Activated CD8-positive, alpha-beta memory T cell treated with anti-CD3 and anti-CD28 coated beads for 4 hours (primary cell): ENCODE measurements at places on chromosomes 7 and 10.

DNA sequence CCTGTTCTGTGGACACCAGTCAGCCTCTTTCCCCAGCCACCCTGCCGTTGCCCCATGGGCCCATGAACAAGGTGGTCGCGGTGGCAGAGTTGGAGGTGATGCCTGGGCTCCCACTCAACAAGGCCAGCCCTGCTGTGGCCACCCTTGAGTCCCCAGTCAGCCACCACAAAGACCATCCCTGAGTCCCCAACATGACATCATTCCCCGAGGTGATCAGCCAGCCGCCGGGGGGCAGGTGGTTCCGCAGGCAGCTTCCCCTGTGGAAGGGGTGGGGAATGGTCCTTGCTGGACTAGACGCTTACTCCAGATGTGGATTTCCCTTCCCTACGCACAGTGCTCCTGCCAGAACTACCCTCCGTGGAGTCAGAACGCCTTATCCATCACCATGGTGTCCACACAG is 271.7 kb downstream of the PTPRN2 start:
- DNase-seq, result no peak

- no peak for DNase-seq
These were observed 34.1 kb upstream of the PITRM1 start for GRCh38 chr10:3206511-3207157.

DNA sequence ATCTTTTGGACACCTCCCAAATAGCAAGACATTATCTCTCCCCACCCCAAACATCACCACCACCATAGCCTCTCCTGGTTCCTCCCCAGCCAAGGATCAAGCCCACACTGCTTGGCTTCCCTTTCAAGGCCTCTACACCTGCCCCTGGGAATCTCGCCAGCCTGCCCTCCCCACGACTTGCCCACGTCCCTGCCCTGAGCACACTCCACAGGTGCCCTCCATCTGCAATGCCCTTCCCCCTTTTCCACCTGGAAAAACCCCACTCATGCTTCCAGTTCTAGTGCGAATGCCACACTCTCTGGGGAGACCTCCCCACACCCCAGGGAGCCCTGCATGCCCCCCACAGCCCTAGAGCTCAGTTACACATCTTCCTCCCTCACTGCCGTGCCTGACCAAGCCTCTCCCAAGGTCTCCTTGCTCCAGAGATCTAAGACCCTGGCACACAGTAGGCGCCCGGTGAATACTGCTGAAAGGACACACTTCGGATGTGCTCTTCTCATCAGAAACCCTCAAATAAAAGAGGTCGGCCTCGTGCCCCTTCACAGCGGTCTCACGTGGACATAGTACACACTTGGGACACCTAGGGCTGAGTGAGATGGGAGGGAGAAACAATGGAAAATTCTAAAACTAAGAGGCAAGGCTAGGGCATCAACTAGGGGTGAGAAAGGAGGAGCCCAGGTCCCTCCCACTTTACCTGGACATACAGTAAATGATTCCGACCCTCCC is 91.4 kb downstream of the DLG5 start:
- no peak for DNase-seq

DNA sequence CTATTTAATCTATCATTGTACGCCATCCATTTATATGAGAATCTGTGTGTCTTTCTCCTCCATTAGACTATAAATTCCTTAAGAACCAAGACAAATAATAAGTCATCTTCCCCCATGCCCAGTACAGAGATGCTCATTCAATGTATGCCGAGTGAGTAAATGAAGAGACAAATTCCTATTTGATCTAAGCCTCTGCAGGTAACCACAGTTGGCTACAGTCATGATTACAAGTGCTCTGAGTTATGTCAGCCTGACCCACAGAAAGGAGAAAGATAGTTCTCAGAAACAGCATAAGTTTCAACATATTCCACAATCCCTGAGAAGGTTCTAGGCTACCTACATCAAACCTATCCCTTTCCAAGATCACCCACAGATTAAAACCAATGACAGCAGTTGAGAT is 46.1 kb downstream of the MPP7 start:
- no peak for DNase-seq

DNA sequence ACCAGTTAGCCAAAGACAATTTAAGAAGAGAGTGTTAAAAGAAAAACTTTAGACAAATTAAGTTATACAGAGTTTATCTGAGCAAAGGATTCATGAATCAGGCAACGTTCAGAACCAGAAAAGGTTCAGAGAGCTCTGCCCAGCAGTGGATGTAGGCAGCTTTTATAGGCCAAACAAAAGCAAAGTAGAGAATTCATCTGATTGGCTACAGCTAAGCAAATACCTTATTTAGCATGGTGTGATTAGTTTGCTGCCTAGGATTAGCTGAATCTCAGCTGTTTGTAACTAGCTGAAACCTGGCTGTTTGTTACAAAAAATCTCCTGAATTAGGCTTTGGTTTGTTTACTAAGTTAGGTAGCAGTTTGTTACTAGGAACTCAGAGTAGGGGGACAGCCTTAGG is 66.0 kb downstream of the SLC25A40 start:
- no peak for DNase-seq

DNA sequence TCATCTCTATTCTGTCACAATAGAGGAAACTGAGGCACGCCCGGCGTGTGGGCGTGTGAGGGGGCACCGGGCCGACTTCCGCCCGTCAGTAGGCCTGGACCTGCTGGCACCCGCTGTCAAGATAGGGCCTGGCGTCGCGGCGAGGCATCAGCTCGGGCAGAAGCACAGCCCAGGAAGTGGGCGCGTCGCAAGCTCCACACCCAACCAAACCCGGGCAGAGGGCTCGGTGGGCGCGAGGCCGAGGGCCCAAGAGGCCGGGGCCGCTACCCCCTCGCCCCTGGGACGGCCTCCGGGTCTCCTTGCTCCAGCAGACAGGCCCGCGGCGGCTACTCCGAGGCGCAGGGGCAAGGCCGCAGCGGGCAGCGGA is 91.2 kb downstream of the SPAG6 start:
- DNase-seq, result peak; percentile 19

- no peak for DNase-seq
These were observed 31.1 kb downstream of the KDM7A start for GRCh38 chr7:140145709-140146108.

DNA sequence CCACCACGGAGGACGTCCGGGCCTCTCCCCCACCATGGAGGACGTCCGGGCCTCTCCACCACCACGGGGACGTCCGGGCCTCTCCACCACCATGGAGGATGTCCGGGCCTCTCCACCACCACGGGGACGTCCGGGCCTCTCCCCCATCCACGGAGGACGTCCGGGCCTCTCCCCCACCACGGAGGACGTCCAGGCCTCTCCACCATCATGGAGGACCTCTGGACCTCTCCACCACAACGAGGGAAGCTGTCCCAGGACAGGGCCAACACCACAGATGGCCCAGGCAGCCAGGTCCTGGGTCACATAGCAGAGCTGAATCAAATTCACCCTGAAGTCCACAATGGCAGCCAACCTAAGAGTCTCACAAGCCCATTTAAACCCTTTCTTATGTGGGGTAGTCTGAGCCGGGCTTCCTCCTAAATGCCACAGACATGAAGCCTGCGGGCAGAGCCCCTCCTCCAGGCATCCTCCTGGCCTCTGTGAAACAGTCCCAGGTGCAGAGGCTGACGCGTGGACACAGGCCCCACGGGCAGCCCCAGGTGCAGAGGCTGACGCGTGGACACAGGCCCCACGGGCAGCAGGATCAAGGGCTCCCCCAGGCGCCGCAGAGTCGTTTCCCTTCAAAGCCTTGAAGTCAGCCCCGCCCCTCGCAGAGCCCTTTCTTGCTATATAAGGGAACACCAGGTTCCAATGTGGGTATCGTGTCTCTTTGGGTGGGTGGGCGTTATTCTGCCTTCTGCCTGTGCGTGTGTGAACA is 47.0 kb downstream of the FOXL3 start:
- no peak for DNase-seq

DNA sequence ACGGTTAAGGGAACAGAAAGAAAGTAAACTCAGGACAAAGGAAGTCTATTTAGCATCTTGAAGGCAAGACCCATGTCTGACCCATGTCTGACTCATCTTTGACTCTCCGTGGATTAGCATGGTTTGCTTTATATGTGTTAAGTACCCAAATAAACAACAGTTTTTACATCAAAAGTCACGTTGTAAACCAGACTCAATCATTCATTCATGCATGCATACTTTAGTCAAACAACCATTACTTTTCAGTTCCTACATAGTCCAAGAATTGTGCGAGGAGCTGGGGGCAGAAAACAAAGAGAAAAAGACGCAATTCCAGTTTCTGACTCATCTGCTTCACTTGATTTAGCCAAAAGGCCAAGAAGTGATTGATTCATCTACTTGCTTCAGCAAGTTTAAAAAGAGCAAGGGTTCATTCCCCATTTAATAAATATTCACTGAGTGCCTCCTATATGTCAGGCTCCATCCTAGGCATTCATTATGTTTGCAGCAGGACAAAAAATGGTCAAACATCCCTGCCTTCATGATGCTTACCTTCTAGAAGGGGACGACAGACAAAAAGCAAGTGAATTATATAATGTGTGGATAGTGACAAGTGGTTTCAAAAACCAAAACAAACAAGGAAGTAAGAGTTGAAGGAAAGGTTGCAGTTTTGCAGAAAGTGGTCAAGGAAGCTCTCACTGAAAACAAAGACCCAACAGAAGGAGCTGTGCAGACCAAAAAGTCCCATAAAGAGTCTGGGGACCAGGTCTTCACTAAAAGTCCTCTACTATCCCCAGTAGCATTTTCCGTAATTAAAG is 116.2 kb downstream of the FAM107B start:
- no peak for DNase-seq

- no peak for DNase-seq
These were observed 8.0 kb downstream of the KDM7A start for GRCh38 chr7:140168816-140169215.

GRCh38 chr7:21962677-21963076 is 17.0 kb upstream of the CDCA7L start:
- DNase-seq, result no peak

DNA sequence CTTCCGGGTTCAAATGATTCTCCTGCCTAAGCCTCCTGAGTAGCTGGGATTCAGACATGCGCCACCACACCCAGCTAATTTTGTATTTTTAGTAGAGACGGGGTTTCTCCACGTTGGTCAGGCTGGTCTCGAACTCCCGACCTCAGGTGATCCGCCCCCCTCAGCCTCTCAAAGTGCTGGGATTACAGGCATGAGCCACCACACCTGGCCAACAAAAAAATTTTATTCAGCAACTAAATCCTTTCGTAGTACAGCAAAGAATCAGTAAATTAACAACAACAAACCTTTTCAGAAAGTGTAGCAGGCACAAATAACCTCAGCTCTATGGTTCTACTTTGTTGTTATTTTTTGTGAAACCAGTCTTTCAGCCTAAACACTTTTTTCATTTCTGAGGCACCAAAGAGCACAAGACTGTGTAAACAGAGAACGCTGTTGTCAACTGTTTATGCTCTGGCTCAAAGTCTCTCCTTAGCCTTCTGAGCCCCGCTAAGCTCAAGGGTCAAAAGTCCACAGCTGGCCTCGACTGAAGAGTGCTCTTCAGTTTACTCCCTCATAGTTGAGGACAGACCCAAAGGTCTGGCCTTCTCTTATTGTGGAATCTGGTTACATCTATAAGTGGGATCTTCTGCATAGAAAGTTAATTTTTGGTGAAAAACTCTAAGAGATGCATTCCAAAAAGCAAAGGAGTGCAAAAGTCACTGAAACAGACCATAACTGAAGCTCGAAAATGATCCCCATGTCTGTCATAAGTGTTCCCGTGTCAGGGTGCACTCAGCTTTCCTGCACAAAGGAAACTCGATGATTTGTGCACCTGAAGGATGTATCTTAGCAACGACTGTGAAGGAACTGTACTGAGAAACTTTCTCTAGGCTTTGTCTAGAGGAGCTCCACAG is 24.6 kb upstream of the DDX50 start:
- no peak for DNase-seq

GRCh38 chr7:150368884-150369747 is 494 bp downstream of the REPIN1 start:
- DNase-seq, result peak; percentile 51

DNA sequence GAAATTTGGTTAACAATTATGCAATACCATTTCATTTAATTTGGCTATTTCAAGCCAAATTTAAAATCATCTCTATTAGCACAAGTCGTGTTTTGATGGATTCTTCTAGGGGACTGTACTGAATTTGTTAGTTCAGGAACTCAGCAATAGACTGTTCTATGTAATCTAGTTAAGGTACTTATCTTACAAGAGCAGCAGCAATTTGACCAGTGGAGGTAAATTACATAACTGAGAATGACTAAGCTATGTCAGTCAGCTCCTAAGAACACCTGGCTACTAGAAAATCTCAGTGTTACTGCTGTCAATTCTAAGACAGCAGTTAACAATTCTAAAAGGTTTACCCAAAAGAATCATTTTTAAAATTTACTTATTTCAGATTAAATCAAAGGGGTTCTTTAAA is 513.9 kb upstream of the ZWINT start:
- no peak for DNase-seq

DNA sequence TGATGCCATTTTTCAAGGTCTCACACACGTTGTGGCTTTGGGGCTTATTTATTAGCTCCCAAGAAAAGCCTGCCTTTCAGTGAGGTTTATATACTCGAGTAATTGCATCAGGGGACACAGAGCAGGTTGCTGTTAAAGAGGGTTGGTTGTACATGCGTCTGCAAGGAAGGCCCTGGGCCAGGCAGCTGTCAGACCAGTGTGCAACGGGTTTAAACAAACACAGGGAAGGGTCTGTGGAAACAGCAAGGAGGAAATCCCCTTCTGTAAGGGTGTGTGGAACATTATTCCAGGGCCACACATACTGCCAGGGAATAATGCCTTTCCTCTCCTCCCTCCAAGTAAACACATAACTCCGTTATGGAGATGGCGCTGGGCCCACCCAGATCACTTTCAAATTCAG is 1.7 kb upstream of the CHST15 start:
- DNase-seq, result no peak

- no peak for DNase-seq
These were observed 150.8 kb downstream of the NSUN6 start for GRCh38 chr10:18500576-18500975.

DNA sequence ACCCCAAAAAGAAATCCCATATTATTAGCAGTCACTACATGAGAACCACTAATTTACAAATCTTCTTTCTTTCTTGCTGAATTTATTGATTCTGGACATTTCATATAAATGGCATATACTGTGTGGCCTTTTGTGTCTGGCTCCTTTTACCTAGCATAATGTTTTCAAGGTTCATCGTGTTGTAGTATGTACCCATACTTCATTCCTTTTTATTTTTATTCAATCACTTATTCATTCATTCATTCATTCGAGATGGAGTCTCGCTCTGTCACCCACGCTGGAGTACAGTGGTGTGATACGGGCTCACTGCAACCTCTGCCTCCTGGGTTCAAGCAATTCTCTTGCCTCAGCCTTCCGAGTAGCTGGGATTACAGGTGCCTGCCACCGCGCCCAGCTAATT is 21.9 kb downstream of the VPS26A start:
- no peak for DNase-seq

GRCh38 chr7:50153148-50153547 is 60.1 kb upstream of the ZPBP start:
- no peak for DNase-seq

GRCh38 chr10:51694086-51694768 is 5.2 kb downstream of the CSTF2T start:
- DNase-seq, result no peak

DNA sequence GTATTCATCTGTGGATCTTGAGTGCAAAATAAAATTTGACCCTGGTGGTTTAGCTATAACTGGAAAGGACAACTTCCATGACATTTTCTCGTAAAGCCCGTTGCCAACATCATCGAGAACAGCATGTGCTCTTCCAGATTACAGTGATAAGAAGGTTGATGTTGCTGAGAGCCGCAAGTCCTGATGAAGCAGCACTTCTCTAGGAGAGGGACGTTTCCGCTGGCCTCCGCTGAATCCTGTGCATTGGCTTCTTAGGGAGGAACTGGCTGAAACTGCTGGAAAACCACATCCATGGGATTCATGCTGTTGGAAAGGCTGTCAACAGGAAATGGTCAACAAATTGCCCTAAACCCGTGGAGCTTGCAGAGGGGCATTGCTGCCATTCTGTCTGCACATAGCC is 21.4 kb upstream of the ABCB5 start:
- DNase-seq, result no peak
